ENCODE measurements at places on chromosomes 6 and 20. TPM values are rescaled to one million over a fixed set of nuclear protein-coding genes. Genes with fewer than 3 reads are reported as not detected.

The C6orf141 gene
- 56.2 TPM for total RNA-seq

The TSPO2 gene
- not detected for total RNA-seq

The GTSF1L gene
- total RNA-seq: not detected

The CNPY3 gene
- total RNA-seq: 29.0 TPM

The DHX35 gene
- total RNA-seq: 11.6 TPM

The DNAH8 gene
- total RNA-seq: under 0.01 TPM

The PTCHD4 gene
- total RNA-seq: 15.0 TPM

The CRISP2 gene
- total RNA-seq: not detected

The C6orf58 gene
- total RNA-seq: 0.11 TPM

The KCNK15 gene
- total RNA-seq: under 0.01 TPM

The ZC3H12D gene
- not detected for total RNA-seq

The ANGPT4 gene
- not detected for total RNA-seq

The BPIFB2 gene
- not detected for total RNA-seq

The THBS2 gene
- 0.26 TPM for total RNA-seq

The ASIP gene
- total RNA-seq: not detected

The SFTA2 gene
- not detected for total RNA-seq

The POM121L2 gene
- not detected for total RNA-seq

The TMEM181 gene
- 47.9 TPM for total RNA-seq

The WFDC10B gene
- total RNA-seq: not detected
